ENCODE measurements at places on chromosomes 13 and 19.

GRCh38 chr19:5459360-5459759 lies 4.1 kb downstream of the ZNRF4 start:
- DNase-seq, result no peak

- DNase-seq, result no peak
These were observed 47.2 kb downstream of the COMP start for GRCh38 chr19:18743784-18744418.

DNA sequence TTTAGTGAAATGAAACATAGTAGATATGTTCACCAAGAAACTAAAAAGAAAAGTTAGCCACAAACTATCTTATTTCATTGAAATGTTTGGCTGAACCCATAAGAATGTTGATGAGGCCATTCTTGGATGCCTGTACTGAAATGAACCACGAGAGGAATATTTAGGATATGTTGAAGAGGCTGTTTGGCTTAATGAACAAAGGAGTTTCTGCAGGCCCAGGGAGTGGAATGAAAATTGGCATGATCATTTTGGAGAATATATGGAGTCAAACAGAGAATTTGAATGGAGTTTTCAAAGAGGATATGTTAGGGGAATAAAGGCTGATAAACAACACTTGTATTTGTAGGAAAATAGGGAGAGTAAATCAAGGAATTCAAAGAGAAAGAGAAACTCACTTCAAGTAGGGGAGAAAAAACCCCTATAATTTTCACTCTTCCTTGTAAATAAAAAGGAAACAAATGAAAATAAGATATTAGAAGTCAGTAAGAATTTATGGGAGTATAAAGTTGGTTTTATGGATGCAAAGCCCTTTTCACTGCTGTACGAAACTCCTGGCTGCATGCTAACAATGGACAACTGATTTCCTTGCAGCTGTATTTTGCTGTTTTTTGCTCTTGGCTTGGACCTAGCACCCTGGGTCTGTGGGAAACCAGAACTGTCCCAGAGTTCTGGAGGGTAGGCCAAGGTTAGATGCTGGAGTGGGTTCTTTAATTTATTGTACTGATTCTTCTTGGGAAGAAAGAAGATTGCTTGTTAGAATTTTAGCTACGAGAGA lies 36.5 kb downstream of the KL start:
- DNase-seq, result no peak

DNA sequence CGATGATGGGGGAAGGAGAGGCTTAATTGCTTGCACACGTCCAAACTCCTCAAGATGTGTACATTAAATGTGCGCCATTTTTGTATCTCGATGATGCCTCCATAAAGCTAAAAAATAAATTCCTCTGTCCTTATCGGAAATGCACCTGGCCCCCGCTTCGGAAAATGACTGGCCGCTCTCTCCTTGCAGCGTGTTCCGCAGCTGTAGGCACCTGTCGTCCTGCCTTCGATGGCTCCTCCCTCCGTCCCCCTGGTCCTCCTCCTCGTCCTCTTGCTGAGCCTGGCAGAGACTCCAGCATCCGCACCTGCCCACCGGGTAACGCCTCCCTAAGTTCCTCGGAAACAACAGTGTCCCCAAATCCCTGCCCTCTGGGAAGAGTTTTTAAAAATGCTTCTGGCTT lies 1.1 kb downstream of the GALP start:
- no peak for DNase-seq

DNA sequence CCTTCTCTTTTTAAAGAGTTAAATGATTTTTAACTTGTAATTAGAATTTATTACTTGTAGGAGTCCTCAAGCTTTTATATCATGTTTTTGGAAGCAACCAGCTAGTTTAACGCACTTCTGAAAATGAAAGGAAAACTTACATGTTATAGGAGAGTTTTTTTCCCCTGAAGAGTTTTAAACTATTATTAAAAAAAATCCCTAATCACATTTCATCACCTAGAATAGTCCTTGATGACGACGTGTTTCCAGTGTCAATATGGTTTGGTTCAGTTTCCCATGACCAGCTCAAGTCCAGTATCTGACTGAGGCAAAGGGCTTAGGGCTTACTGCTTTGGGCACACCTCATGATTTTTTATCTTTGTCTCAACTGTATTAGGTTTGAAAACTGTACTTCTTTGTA lies 36.0 kb downstream of the URI1 start:
- no peak for DNase-seq

DNA sequence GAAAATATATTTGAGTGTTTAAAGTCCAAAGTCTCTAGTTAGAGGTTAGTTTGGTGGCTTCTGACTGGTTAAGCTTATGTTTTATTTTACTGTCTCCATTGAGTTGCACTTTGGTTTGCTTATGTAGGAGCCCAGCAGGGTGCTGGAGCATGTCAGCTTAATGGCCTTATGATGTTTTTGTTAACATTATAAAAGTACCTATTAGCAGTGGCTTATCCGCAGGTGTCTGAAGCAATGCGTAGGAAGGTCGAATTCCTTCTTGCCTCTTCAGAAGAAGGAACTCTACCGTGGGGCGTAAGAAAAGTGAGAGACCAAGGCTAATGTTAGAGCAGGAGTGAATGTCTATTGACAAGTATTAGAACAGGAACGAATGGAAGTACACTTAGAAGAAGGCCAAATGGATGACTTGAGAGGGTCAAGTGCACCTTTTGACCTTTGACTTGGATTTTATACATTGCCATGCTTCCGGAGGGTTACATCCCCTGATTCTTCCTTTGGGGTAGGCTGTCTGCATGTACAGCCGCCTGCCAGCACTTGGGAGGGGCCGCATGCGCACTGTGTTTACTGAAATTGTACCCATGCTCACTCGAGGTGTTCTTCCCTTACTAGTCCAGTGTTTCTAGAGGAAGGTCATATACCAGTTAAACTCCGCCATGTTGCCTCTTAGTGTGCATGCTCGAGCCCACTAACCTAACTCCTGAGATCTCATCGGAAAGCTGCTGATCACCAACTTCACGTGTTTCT lies 793.9 kb upstream of the PCDH9 start:
- DNase-seq, result no peak

- DNase-seq, result no peak
These were observed 7.1 kb upstream of the DPP9 start for GRCh38 chr19:4730740-4731171.

GRCh38 chr19:3161453-3161852 lies 17.1 kb upstream of the S1PR4 start:
- DNase-seq, result no peak

DNA sequence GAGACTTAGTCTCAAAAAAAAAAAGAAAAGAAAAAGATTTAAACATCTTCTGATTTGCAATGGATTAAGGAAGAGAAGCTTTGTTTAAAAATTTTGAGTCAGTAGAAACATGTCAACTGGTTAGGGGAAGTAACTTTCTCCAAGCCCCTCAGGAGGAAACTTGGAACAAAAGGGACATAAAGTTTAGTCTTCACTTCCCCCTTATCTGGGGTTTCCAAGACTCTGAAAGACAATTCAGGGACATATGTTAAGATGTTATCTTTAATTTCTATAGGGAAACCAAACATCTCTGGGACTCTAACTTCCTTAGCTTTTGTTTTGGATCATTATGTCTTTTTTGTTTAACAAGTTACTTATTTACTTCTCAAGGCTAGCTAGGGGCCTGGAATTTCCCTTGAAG lies 20.1 kb upstream of the MRI1 start:
- DNase-seq, result no peak

- DNase-seq, result no peak
These were observed 995 bp upstream of the MKNK2 start for GRCh38 chr19:2051773-2052704.

GRCh38 chr19:13840305-13841085 lies 36.4 kb upstream of the NANOS3 start:
- DNase-seq, result peak; percentile 84

DNA sequence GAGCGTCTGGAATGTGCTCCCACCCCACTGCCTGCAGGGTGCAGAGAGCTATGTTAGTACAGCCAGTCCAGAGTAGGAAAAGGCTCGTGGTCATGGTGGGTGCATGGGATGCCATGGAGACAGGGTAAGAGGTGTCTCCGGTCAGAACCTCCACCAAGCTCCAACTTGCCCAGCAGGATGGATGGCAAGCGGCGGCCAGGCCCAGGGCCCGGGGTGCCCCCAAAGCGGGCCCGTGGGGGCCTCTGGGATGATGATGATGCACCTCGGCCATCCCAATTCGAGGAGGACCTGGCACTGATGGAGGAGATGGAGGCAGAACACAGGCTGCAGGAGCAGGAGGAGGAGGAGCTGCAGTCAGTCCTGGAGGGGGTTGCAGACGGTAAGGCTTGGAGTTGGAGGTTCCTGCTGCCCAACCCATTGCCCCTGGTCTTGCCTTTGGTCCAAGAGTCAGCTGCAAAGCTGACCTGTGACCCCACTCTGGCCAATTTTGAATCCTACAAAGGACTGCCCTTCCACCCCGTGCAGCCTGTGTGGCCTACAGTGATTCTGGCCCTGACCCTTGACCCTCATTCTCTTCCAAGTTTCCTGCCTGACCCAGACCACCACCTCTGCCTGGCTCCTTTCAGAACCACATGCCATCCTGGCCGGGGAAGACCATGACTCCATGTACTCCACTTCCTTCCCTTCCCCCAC lies 14.7 kb downstream of the POLD1 start:
- no peak for DNase-seq

GRCh38 chr19:46372901-46373490 lies 26.1 kb downstream of the PPP5C start:
- peak; percentile 65 for DNase-seq

GRCh38 chr19:10474962-10475451 lies 28.1 kb downstream of the KEAP1 start:
- no peak for DNase-seq

- DNase-seq, result no peak
These were observed 2.7 kb upstream of the MISP start for GRCh38 chr19:748274-748598.

GRCh38 chr13:107864543-107865317 lies 350.6 kb downstream of the LIG4 start:
- DNase-seq, result no peak

DNA sequence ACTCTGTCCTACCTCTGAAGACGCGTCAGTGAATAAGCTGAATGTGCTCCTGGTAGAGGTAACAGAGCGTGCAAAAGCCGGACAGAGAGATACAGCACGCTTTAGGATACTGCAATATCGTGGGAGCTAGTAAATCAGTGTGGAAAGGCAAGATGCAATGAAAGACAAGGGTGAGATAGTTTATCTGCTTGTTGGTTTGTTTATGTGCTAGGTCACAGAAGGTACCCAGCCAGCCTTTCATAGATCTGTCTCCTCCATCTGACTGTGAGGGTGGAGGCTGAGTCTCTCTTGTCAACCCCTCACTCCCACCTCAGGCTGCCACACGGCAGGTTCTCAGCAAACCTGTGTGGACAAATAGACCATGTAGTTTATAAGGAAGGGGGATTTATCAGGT lies 904 bp upstream of the GIPC1 start:
- no peak for DNase-seq

DNA sequence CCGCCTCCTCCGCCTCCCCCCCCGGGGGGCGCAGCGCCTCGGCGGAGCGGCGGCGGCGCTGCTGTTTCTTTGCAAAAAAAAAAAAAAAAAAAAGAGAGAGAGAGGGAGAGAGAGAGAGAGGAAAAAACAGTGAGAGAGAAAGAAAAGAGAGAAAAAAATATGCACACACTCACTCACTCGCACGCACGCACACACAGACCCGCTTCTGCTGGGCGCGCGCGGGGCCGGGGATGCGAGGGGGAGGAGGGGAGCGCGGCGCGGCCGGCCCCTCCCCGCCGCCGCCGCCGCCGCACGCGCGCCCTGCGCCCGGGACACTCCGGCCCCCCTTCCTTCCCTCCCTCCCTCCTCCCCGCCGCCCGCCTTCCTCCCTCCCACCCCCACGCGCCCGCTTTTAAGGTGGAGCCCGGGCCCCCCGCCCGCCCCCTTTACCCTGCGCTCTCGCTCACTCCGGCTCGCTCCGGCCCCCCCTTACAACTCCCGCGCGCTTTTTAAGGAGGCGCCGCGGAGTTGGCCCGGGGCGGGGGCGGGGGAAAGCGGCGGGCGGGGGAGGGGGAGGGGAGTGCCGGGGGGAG lies at the start of gene SAMD1:
TSS of gene SAMD1 (minus strand) at position 243 of the 572 bp plus-strand sequence.
- DNase-seq, result peak; percentile 89

- no peak for DNase-seq
These were observed 6.4 kb upstream of the ERCC5 start for GRCh38 chr13:102839462-102839861.

GRCh38 chr19:38727868-38728660 lies 16.2 kb downstream of the CAPN12 start:
- DNase-seq, result peak; percentile 51

DNA sequence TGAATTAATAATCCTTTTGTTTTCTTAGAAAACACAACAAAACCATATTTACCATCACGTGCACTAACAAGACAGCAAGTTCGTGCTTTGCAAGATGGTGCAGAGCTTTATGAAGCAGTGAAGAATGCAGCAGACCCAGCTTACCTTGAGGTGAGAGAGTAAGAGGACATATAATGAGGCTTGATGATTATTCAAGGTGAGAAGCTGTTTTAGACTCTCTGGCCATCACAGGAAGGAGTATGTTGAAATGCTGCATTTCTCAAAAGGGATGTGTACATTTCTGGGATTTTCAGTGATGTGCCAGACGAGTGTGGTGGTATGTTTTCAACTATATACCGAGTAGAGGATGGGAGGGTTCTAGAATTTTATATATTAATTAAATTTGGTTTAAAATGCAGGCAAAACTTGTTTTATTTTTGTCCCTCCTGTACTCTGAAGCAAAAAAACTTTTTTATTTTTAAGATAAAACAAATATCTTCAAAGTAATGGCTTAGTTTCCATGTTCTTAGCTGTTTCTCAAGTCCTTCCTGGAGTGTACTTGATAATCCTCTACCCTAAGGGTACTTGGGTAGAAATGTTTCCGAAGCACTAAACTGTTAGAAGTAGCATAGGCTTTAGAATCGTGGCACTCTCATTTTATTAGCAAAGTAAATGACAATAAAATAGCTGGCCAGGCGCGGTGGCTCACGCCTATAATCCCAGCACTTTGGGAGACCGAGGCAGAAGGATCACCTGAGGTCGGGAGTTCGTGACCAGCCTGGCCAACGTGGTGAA lies 51.1 kb downstream of the N4BP2L1 start:
- DNase-seq, result no peak

- DNase-seq, result no peak
These were observed 78.8 kb downstream of the CRYL1 start for GRCh38 chr13:20446900-20447299.

- no peak for DNase-seq
These were observed 533.6 kb downstream of the MYO16 start for GRCh38 chr13:109163037-109163379.

DNA sequence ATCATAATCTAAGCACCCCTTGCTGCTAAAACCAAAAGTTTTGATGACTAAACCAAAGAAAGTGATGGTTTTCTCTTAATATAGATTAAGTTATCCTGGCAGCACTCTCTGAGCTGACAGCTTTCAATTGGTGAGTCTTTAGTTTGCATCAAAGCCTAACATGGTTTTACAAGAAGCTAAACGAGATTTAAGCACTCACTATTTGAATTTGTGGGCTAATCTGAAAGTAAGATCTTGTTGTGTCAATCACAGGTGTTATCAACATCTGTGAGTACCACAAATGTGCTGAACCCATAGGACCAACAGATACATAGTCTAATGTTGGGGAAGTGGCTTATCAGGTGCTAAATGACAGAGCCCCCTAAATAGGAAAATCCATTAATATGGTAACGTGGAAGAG lies 223.9 kb downstream of the LHFPL6 start:
- no peak for DNase-seq

Measured in RWPE2 (cell line).